ENCODE measurements at places on chromosomes 12 and 14.

GRCh38 chr12:119169150-119169549 is 9.6 kb upstream of the HSPB8 start:
- DNase-seq = no peak

- DNase-seq = peak; percentile 58
Observed at GRCh38 chr14:70821584-70822529, 12.5 kb upstream of the MAP3K9 start.

DNA sequence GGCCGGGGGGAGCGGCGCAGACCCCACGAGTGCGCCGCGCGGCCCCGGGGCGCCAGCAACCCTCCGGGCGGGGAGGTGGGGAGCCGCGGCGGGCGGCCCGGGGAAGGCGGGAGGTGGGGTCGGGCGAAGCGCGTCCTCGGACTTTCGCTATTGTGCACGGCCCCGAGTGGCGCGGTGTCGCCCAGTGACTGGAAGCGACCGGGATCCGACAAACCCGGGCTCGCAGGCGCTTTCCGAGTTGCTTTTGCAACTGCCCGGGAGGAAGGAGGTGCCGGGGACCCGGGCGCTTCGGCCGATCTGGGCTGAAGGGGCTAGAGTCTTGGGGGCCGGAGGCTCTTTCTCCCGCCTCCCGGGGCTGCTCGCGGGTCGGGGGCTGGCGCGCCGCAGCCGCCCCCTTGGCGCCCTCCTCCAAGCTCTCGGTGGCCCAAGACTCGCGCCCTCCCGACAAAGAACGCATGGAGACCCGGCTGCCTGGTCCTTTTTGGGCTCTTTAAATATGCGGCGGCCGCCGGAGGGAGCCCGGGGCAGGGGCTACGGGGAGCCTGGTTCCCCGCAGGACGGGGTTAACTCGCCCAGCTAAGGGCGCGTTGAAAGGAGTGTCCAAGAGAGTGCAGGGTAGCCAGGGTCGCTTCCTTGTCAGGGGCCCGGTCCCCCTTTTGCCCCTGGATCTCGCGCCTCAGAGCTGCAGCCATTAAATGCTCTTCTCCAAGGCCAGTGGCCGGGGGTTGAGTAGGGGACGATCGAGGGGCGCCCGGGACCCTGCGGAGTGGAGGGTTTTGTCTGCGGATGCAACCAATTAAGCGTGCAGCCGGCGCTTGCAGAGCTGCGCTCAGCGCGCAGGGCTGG is 1.4 kb downstream of the HMGA2 start:
- peak; percentile 18 for DNase-seq

- no peak for DNase-seq
Observed at GRCh38 chr12:70664465-70664881, 27.2 kb upstream of the PTPRB start.

All from B cell (primary cell).